Activated CD8-positive, alpha-beta memory T cell treated with anti-CD3 and anti-CD28 coated beads, Interleukin-2, amount 10 ng/mL, durations not matched to agents 7 days and 5 days (primary cell): ENCODE measurements at places on chromosomes 1 and 21. TPM values are rescaled to one million over a fixed set of nuclear protein-coding genes. Genes with fewer than 3 reads are reported as not detected.

GRCh38 chr1:98054786-98055185, 134.0 kb upstream of the DPYD start:
- no peak for DNase-seq

GRCh38 chr1:24720152-24720551, 25.1 kb upstream of the CLIC4 start:
- DNase-seq, result no peak

- no peak for DNase-seq
These were observed 157.3 kb downstream of the CASZ1 start for GRCh38 chr1:10639011-10639774.

- DNase-seq, result no peak
These were observed 498.2 kb upstream of the BRINP3 start for GRCh38 chr1:190975827-190976226.

- DNase-seq, result no peak
These were observed 5.1 kb downstream of the IFI16 start for GRCh38 chr1:159014851-159015250.

GRCh38 chr1:37641059-37641458, 6.4 kb upstream of the RSPO1 start:
- DNase-seq, result no peak

- DNase-seq, result no peak
These were observed 10.2 kb upstream of the TOMM20 start for GRCh38 chr1:235138821-235139220.

GRCh38 chr1:43419627-43420425, 30.1 kb downstream of the SZT2 start:
- DNase-seq, result no peak

- no peak for DNase-seq
These were observed 2.4 kb upstream of the ELF3 start for GRCh38 chr1:202007805-202008489.

GRCh38 chr1:229563701-229564100, 5.2 kb upstream of the ABCB10 start:
- DNase-seq, result no peak

- no peak for DNase-seq
These were observed 123.3 kb upstream of the SLC45A1 start for GRCh38 chr1:8194481-8195227.

DNA sequence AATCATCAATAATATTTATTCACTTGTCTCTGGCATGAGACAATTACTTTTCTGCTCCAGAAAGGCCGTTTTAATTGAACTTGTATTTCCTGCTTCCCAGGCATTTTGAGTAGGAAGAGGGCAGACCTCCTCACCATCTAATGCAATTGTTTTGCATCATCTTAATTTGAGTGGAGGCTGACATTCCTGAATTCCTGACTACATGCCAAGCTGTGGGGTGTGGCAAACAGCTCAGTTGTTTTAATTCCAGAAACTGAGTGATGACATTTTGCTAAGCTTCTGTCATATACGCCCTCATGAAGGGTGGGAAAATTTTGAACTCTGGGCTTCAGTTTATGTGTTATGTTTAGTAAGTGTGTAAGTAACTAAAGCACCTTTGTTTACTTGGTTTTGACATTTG, 125.4 kb upstream of the USP25 start:
- no peak for DNase-seq

The ASCL5 gene
- not detected for total RNA-seq

The SLC9C2 gene
- not detected for total RNA-seq

The TARDBP gene
- total RNA-seq, result 175 TPM

The KCNA3 gene
- total RNA-seq, result 95.2 TPM

The LCE5A gene
- total RNA-seq, result not detected

The RIMKLA gene
- total RNA-seq, result 1.3 TPM
